ENCODE measurements at places on chromosomes 2 and 18. TPM values are rescaled to one million over a fixed set of nuclear protein-coding genes. Genes with fewer than 3 reads are reported as not detected.

The UGT1A5 gene
- total RNA-seq, result 0.34 TPM

DNA sequence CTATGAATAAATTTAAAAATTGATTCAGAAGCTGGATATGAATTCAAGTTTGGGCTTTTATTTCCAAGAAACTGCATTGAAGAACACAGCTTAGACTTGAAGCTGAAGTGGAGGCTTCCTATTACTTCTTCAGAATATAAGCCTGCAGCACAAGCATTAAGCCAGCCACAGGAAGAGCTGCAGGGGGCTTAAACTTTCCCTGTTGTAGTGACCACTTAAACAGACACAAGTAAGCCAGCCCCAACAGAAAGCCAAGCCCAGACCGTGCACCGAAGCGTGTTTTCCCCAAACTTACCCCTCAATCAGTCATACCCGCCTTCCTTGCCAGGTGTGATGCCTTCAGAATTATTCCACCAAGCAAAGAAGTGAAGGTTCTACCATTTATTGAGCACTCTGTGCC lies 28.7 kb downstream of the ERMN start:
- no peak for DNase-seq

DNA sequence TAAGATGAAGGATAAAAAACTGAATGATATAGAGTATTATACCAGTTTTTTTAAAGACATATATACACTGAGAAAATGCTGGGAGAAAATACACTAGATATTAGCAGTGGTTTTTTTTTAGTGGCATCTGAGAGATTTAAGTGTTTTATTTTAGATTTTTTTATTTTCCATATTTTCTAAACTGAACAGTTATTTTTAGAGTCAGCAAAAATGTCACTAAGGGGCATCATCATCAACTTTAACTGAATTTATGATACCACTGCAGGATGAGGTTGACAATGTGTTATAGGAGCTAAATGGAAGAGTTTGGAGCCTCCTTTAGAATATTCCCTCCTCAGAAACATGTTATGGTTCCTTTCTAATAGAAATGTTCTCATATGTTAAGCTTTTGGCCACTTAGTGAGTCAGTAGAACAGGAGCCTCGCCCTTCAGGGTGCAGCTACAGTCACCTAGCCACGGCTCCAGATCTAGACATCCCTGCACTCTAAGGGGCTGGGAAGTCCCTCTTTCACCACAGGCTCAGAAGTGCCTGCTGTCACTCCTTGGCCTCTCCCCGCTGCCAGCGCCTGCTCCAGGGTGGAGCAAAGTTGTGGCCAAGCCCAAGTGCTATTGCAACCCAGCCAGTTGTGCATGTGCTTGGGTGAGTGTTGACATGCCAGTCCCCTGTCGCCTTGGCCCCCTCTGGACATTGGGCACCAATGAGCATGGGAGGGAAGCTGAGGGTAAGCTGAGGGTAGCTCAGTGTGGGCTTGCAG lies 210.7 kb upstream of the RASGRP3 start:
- no peak for DNase-seq

DNA sequence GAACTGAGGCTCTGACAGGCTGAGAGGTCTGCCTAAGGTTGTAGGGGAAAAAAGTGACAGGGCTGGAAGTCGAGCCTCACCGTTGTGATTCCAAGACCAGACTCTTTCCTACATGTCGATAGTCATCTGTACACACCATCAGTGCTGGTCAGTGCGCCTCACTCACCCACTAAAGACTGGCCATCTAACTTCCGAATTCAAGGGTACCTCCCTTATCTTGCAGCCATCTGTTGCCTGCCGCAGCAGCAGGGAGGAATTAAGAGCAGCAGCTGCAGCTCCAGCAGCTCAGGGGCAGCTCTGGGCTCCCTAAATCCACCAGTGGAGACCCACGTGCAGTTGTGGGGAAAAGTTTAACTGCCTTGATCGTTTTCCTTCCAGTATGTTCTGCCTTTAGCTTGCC lies 32.6 kb upstream of the GPR39 start:
- no peak for DNase-seq

- DNase-seq, result peak; percentile 31
These were observed 854 bp downstream of the GPR155 start for GRCh38 chr2:174485788-174486562.

DNA sequence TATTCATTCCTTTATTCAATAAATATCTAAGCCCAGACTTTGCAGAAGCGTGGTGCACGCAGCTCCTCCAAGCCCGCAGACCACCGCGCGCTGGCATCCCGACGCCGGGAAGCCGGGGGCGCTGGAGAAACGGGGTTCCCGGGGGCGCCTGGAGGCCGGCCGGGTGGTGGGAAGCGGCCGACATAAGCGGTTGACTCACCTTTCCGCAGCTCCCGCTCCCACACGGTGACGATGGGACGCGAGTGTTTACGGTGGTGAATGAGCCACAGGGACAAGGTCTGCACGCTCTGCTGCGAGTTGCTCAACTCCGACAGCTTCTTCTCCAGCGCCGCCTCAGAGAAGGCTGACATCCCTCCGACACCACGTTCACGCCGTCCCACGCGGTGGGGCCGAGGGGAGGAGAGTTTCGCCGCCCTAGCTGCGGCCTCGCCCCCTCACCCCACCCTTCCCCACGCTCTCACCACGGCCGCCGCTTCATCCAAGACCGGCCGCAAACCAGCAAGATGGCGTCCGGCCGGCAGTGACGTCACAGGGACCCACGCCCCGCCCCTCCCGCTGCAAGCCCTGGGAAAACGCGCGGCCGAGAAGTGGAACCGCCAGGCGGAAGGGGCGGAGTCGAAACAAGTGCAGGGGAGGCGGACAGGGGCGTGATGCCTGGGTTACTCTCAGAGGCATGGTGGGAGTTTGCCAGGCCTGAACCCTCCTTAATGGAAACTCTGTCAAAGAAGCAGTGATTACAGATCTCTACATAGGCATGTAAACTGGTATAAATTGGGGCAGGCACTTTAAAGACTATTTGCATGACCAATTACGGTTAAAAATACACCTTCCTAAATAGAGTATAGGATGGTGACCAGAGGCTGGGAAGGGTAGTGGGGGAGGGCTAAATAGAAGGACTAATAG lies at the start of gene RPRD1A:
Gene RPRD1A (minus strand): TSS at position 505 of the 903 bp plus-strand sequence. CDS start 155 bp downstream, at position 350.
- DNase-seq, result peak; percentile 96

The MEP1B gene
- total RNA-seq, result not detected

The SNRNP27 gene
- total RNA-seq, result 103 TPM

DNA sequence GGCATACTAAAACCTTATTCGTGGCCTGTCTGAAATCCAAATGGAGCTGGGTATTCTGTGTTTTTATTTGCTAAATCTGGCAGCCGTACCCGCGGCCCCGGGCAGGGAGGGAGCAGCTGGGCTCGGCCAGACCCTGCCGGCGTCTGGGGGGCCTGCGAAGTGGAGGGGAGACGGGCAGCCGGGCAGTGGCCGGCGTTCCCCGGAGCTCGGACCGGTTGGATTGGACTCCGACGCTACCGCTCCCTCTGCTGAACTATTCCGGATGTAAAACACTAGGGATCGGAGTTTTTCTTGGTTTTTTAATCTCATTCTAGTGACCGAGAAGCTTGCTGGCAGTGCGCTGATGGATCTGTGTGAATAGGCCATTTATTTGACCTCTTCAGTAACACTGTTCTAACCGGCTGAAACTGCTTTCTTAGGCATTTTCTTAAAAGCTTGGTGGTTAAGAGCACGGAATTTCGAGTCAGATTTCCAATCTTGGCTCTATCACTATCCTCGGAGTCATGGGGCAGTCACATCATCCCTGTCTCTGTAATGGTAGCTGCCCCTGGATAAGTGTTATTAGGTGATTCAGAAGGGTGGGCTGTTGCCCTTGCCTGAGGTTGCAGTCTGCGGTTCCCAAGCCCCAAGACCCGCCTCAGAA lies 694 bp downstream of the UNC50 start:
- peak; percentile 35 for DNase-seq

- no peak for DNase-seq
These were observed 124.4 kb downstream of the CCDC178 start for GRCh38 chr18:33316146-33316587.

GRCh38 chr2:80651435-80651834 lies 346.9 kb upstream of the LRRTM1 start:
- no peak for DNase-seq

DNA sequence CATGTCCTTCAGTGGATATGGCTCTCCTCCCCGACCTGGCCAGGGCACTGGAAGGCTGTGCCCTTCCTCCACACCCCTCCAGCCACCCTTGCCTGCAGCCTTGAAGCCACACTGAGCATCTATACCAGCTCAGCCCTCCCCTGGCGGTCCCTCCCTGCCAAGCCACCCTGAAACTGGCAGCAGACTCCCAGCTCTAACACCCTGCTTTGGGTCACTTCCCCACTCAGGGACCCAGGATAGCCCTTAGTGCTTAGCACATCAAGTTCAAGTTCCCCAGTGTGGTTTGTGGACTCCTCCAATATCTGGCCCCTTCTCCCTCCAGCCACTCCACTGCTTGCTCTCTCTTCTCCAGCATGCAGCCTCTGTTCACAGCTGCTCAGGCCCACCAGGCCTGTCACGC lies 89.4 kb downstream of the TNS1 start:
- no peak for DNase-seq

The SLC38A11 gene
- total RNA-seq, result not detected

DNA sequence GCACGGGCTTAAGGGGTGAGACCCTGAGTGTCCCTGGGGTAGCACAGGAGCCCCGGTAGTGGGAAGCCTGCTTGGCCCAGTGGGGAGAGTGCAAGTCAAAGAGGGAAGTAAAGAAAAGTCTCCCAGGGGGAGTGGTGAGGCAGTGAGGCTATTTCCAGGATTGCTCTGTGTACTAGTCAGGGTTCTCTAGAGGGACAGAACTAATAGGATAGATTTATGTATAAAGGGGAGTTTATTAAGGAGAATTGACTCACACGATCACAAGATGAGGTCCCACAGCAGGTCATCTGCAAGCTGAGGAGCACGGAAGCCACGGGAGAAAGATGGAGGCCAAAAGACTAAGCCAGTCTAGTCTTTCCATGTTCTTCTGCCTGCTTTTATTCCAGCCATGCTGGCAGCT lies 45.5 kb downstream of the CMPK2 start:
- DNase-seq, result no peak

The CIB4 gene
- total RNA-seq, result not detected

DNA sequence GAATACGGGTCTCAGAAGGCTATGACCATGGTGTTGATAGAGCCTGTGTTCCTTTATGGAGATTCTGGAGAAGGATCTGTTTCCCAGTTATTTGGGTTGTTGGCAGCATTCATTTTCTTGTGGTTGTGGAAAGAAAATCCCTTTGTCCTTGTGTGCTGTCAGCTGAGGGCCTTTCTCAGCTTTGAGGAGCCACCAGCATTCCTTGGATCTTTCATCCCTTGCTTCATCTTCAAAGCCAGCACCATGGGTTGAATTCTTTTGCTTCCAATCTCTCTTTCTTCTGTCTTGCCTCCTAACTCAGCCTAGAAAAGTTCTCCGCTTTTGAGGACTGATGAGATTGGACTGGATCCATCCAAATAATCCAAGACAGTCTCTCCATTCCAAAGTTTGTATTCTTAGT lies 103.2 kb upstream of the MMADHC start:
- no peak for DNase-seq

DNA sequence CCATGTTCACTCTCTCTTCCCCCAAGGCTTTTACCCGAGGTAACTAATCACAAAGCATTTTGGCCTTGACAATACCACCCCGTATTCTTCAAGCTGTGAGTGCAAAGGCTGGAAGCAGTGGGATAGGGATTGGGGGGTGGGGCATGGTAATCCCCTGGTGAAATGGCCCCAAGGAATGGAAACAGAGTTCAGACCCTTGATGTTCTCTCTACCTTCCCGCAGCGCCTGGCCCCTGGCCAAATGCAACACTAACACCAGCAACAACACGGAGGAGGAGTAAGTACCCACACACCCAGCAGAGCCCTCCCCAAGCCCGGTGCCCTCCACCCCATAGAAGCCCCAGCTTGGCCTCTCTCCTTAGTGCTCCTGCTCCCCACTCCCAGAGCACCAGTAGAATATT lies 36.9 kb downstream of the CNGA3 start:
- no peak for DNase-seq

- peak; percentile 24 for DNase-seq
These were observed 55.0 kb upstream of the MCFD2 start for GRCh38 chr2:46970334-46971288.

DNA sequence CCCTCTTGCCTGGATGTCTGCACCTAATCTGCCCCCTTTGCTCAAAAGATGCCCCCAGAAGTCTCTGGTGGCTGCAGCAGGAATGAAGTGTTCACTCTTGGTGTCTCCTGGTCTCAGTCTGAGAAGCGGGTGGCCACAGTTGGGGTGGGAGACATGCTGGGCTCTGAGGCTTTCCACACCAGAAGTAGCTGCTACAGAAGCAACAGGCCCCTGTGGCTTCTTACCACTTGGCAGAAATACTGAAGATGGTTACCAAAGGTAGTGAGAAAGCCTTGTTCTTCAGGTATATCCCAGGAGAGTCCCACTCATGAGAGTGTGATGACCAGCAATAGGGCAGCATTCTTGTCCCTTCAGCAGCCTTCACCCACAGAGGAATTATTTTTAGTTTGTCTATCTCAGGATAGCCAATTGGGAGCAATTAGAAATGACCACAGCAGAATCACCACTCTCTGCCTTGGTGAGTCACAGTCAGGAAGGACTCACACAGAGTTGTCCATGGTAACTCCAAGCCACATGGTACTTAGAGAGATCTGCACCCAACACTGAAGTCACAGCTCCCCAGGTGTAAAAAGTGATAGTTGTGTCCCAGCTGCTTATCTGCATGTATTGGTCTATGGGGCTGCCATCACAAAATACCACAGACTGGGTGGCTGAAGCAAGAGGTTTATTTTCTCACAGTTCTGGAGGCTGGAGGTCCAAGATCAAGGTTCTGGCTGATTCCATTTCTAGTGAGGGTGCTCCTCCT lies 169.8 kb upstream of the ID2 start:
- DNase-seq, result peak; percentile 42

DNA sequence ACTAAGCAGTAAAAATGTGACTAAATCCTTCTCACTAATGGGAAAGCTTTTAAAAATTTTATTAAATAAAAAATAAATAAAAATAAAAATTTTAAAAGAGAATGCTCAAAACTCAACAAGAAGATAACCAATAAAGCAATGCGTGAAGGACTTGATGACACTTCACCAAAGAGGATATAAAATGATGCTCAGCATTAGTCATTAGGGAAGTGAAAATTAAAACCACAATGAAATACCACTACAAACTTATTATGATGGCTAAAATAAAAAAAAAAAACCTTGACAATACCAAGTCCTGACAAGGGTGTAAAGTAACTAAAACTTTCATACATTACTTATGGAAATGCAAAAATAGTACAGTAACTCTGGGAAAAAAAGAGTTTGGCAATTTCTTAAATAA lies 3.3 kb upstream of the WDR75 start:
- no peak for DNase-seq

GRCh38 chr2:3154700-3155099 lies 222.9 kb downstream of the EIPR1 start:
- DNase-seq, result no peak

- no peak for DNase-seq
These were observed 912.8 kb downstream of the NRXN1 start for GRCh38 chr2:50118905-50119702.

- no peak for DNase-seq
These were observed 2.6 kb downstream of the MAIP1 start for GRCh38 chr2:199958014-199958413.

The METAP1D gene
- total RNA-seq, result 16.5 TPM

DNA sequence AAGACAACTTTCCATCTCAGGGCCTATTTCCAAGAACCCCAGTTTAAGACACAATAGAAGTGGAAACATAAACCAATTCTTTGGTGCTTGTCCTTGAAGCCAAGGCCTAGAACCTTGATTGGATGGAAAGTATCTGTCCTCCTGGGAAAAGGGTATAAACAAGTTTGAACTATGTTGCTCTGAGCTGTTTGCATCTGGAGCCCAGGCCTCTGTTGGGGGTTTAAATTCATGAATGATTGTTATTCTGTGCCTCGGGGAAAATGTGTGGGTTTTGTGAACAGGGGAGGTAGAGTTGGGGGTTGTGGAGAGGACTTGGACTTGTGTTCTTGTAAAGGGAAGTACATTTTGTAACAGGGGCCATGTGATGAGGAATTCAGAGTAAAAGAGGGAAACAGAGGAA lies 406.1 kb downstream of the SLC4A3 start:
- no peak for DNase-seq

All from Daoy (cell line).